ENCODE measurements at places on chromosomes 7 and 10. TPM values are rescaled to one million over a fixed set of nuclear protein-coding genes. Genes with fewer than 3 reads are reported as not detected.

The ACBD7 gene
- 9.8 TPM for total RNA-seq

The PLXNA4 gene
- 17.5 TPM for total RNA-seq

The CALML5 gene
- total RNA-seq = 3.3 TPM

The HOXA1 gene
- total RNA-seq = 0.44 TPM

The TAS2R3 gene
- total RNA-seq = 4.2 TPM

The AGFG2 gene
- total RNA-seq = 7.5 TPM

The FAM237B gene
- not detected for total RNA-seq

The SPAM1 gene
- total RNA-seq = not detected

The GPC2 gene
- total RNA-seq = 28.8 TPM

The CPVL gene
- total RNA-seq = 7.9 TPM
